ENCODE measurements at places on chromosomes 1 and 21. TPM values are rescaled to one million over a fixed set of nuclear protein-coding genes. Genes with fewer than 3 reads are reported as not detected.

GRCh38 chr1:39346872-39347271 is 142.4 kb downstream of the MACF1 start:
- DNase-seq = no peak

DNA sequence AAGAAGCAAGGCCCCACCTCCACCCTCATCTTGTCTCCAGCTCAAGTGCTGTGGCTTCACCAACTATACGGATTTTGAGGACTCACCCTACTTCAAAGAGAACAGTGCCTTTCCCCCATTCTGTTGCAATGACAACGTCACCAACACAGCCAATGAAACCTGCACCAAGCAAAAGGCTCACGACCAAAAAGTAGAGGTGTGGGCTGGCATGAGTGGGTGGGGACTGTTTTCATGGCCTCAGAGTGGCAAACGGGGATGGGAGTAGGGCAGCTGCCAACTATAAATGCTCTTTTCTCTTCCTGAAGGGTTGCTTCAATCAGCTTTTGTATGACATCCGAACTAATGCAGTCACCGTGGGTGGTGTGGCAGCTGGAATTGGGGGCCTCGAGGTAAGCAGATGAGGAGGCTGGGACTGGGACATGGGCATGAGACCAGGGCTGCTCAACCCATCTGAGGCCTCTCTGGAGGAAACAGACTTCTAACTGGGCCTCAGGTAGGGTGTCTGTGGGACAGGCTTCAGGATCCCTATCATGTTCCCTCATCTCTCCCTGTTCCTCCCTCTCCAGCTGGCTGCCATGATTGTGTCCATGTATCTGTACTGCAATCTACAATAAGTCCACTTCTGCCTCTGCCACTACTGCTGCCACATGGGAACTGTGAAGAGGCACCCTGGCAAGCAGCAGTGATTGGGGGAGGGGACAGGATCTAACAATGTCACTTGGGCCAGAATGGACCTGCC is 8.8 kb upstream of the P3R3URF start:
- DNase-seq = no peak

- no peak for DNase-seq
These were observed 28.5 kb downstream of the HUNK start for GRCh38 chr21:31901315-31901714.

DNA sequence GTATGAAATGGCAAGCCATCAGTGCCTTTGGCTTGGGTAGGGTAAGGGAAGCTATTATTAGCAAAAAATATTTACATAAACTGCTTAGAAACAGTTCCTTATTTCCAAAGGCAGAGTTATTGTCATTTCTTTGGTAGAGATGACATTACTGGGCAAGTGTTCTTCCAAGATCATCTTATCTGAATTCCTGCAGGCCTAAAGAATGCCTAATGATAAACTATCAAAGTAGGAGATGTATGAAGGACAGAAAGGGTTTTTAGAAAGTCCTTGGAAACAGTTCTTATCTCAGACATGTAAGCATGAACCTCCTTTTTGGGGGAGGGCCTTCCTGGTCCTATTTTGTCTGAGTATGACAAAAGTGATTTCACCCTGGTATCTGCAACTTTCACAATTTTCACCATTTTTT is 5.1 kb upstream of the FRRS1 start:
- no peak for DNase-seq

- no peak for DNase-seq
These were observed 27.5 kb downstream of the PRMT2 start for GRCh38 chr21:46662765-46663500.

- peak; percentile 61 for DNase-seq
These were observed 61.9 kb downstream of the TIAM1 start for GRCh38 chr21:31282095-31282709.

DNA sequence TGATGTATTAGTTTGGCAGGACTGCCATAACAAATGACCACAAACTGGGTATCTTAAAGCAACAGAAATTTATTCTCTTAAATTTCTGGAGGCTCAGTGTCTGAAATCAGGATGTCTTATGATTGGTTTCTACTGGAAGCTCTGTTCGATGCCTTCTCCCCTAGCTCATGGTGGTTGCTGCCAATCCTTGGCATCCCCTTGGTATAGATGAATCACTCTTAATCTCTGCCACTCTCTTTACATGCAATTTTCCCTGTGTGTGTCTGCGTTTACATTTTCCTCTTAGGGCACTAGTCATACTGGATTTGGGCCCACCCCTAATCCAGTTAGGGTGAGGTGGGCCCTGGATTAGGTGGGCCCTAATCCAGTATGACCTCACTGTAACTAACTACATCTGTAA is 54.7 kb upstream of the MPC2 start:
- DNase-seq = no peak

- no peak for DNase-seq
These were observed 23.3 kb downstream of the KIRREL1 start for GRCh38 chr1:158016651-158017335.

GRCh38 chr1:235339746-235340145 is 11.4 kb downstream of the GGPS1 start:
- no peak for DNase-seq

- DNase-seq = no peak
These were observed 76.1 kb downstream of the SH3BGR start for GRCh38 chr21:39527664-39528381.

- no peak for DNase-seq
These were observed 103.5 kb downstream of the HMCN1 start for GRCh38 chr1:185837711-185838110.

GRCh38 chr1:111903871-111904449 is 85.5 kb downstream of the KCND3 start:
- no peak for DNase-seq

GRCh38 chr1:108685529-108685928 is 6.6 kb upstream of the PRPF38B start:
- DNase-seq = no peak

- peak; percentile 32 for DNase-seq
These were observed 35.6 kb upstream of the RNPC3 start for GRCh38 chr1:103489935-103490334.

SMAP2 gene
- total RNA-seq = 13.8 TPM

CELA3B gene
- total RNA-seq = not detected

KPRP gene
- not detected for total RNA-seq

DNAJC28 gene
- total RNA-seq = 2.4 TPM

SLC2A5 gene
- total RNA-seq = not detected

Measured in kidney epithelial cell (primary cell).